ENCODE measurements at places on chromosomes 3 and 15. TPM values are rescaled to one million over a fixed set of nuclear protein-coding genes. Genes with fewer than 3 reads are reported as not detected.

- DNase-seq, result no peak
Measured at GRCh38 chr15:78604420-78604819, 16.4 kb downstream of the CHRNA3 start.

Gene ITGA11
- 0.27 TPM for total RNA-seq

DNA sequence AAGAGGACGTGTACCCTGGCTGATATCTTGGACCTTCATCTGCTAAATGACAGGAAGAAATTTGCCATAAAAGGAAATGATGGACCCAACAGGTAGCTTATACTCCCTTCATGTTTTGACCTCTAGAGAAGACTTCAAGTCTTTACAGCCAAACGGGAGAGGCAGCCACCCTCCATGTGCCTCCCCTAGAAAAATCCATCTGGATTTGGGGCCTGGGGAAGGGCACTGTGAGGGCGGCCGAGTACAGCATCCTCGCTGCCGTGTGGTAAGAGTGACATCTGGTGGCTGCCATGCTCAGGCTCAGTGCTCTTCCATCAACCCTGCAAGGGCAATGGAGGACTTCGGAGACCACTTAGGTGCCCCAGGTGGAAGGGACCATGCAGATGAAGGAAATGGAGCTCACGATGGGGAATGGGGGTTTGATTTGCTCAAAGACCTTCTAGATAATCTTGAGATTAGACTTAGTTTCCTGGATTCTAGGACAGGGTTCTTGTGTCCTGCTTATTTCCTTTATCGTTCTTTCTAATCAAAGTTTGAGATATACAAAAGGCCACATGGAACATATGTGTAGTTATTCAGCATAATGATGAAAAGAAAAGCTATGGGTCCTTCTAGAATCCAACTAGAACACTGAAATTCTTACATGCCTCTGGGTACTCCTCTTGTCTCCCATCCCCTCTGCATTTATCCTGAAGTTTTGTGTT lies 44.4 kb downstream of the AQP9 start:
- no peak for DNase-seq

- DNase-seq, result no peak
Measured at GRCh38 chr15:101433396-101433795, 56.1 kb downstream of the PCSK6 start.

- DNase-seq, result no peak
Measured at GRCh38 chr3:141846050-141846433, 30.4 kb upstream of the ATP1B3 start.

GRCh38 chr3:25901796-25902195 lies 111.9 kb downstream of the OXSM start:
- DNase-seq, result no peak

Gene P2RY1
- 0.82 TPM for total RNA-seq
